ENCODE measurements at places on chromosomes 13 and 19.

GRCh38 chr19:20912973-20913372 lies 10.1 kb upstream of the ZNF85 start:
- DNase-seq: no peak

GRCh38 chr19:8221161-8221560 lies 12.0 kb downstream of the CERS4 start:
- no peak for DNase-seq

DNA sequence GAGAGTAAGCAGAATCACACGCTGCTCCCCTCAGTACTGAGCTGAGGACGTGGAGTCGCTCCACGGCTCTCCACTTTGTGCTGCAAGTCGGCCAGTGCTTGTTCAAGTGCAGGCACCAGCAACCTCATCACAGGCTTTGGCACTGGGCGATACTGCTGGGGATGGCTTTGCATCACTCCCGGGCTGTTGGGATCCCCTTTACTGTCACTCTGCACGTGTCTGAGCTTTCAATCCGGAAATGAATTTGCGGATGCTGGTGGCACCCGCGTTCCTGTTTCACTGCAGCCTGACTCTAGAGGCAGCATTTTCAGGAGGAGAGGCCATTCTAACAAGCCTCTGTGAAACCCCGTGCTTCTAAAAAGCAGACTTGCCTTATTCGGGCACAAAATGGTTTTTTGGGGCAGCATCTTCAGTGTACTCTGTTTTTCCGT lies 19.1 kb downstream of the SMARCA4 start:
- DNase-seq: peak; percentile 57

DNA sequence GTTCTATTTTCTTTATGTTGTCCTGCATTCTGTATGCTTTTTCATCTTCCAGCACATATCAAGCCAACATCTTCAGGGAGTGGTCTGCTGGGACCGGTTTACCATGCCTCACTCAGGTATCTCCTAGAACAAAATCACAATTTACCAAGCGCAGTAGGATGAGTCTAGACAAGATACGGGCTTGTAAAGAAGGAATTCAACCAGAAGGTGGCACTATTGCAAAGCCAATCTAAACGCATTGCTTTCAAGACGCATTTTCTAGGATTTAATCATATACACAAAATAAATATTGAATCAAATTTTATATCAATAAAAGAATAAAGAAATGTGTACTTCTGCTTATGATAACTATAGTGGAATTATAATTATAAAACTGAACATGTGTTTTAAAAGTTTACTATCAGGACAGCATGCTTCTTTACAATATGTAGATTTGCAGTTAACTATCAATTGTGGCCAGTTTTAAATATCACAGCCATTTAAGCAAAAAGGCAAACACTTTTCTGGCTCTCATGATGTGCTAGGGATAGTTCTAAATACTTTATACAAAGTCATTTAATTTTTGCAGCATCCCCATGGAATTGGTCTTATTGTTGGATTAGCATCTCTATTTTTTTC lies 16.1 kb upstream of the TPP2 start:
- no peak for DNase-seq

DNA sequence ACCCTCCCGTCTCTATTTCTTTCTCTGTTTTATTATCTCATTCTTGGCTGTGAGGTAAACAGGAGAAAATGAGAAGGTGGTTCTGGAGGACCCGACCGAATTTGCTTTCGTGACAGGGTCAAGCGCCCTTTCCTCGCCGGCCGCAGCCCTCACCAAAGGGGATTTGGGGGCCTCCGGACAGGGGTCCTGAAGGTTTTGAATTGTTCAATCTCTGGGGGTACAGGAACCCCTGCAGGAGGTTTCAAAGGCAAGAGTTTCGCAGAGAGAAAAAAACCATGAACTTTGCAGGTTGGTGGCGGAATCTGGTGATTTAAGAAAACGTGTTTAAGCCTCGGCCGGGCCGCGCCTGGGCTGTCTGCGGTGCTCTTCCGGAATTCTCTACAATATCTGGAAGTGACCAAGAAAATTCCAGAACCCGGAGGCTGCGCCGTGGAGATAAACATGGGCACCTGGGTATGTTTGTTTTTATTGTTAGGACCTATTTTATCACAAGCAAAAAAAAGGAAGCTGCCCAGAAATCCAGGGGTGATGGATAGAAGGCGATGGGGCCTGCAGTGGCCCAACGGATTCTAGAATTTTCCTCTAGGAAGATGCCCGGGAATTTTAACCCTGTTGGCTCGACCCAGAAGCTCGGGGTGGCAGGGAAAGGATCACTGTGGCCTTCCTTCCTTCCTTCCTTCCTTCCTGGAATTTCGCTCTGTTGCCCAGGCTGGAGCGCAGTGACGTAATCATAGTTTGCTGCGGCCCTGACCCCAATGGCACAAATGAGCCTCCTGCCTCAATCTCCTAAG lies 14.2 kb upstream of the PTBP1 start:
- DNase-seq: no peak

DNA sequence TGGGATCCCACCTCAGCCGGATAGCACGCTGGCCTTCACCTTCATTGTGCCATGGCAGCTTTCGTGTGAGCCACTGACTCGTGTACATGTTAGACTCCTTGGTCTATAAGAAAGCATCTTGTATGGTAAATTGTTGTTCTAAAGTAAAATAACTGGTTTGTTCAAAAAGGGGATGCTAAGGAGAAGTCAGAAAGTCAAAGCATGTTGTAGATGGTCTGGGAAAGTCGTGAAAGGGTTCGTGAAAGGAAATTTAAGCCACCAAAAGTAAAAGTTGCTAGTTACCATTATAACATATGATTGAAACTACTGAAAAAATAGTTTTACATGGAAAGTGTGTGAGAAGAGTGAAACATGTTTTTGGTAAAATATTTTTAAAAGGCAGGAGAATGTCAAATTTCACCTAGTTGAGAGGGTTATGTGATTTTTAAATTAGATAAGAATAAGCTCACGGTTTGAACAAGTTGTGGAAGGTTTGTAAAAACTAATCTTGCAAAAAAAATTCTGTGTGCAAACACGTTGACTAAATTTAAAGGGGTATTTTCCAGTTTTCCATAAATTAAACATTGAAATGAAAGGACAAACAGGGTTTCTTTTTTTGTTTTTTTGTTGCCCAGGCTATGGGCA lies 23.4 kb downstream of the DPRX start:
- no peak for DNase-seq

GRCh38 chr13:23966691-23967615 lies 69.7 kb upstream of the C1QTNF9B start:
- no peak for DNase-seq

- no peak for DNase-seq
These were observed 18.8 kb upstream of the GTF2F2 start for GRCh38 chr13:45101327-45102018.

GRCh38 chr13:78085434-78086225 lies 167.0 kb upstream of the EDNRB start:
- DNase-seq: no peak

DNA sequence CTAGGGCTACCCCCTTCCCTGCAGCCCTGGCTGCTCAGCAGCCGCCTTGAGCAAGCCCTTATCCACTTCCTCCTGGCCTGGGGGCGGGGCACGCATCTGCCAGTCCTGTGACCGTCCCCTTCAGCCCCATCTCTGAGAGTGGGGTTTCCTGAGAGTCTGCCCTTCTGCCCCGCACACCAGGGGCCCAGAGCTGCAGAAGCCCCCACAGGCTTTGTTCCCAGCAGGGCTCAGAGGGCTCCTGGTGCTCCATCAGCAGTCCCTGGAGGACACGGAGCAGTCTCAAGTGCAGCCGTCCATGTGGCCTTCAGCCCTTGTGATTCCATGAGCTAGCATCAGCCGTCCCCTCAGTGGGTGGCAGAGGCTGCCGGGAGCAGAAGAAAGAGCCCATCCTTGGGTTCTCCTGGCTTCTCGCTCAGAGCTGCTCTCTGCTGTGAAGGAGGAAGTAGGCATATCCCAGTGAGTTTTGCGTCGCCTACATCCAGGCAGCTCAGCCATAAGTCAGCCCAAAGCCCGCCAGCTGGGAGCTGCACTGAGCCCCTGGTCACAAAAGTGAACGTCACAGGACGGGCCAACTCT lies 16.3 kb downstream of the MYO9B start:
- peak; percentile 60 for DNase-seq

DNA sequence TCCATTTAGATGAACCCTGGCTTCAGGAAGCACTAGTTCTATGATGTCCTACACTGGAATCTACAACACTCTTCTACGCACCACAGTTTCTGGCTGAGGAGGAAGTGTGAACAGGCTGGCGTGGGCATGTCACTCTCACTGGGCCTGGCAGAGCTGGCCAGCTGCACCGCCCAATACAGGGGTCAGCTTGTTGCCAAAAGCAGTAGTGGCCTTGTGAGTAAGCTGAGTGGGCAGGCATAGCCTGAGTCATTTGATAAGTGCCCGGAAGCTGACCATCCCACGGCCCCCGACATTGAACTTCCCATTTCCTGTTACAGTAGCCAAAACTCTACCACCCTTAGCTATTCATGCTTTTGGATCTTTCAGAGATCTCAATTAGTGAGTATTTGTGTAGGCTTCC lies 240.9 kb upstream of the SERP2 start:
- DNase-seq: peak; percentile 92

DNA sequence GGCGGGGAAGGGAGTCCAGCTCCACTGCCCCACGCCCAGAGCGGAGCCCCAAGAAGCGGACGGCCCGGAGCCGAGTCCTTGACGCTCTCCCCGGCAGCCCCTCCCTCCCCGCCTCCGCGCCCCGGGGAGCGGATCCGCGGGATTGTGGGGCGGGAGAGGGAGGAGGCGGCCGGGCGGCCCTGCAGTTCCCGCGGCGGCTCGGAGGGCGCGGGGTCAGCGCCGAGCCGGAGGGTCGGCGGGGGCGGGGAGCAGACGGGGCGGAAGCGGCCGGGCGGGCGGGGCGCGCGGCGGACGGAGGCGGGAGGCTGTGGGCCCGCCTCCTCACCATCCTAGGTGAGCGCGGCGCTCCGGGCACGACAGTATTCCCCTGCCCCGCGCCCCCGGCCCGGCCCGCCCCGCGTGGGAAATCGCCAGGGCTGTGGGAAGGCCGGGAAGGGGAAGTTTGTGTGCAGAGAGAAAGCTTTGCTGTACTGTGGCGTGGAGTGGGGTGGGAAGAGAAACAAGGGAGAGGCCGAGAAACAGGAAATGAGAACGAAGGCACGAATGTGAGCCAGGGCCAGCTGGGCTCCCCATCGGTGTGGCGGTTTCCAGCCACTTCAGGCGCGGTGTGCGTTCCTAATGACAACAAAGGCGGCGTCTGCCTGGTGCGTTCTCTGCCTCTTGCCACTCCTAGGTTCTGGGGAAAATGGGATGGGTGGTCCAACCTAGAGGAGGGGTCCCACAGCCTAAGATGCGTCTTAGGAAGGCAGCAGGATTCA lies 1.3 kb upstream of the KLF12 start:
- peak; percentile 53 for DNase-seq

DNA sequence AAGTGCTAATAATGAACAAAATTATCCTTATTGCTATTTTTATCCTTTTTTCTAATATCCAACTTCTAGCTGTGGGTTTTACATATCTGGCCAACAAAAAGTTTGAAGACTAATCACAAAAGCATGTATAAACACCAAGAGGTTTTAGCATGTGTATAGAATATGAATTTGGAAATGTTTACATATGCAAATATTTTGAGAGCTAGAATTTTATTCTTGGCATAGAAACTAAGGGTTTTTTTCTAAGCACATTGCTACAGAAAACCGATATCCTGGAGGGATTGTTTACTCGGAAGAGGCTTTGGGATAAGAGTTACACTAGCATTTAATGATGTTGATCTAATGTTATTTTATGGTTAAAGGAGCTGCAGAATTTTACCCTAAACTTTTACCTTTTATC lies 392.1 kb downstream of the EFNB2 start:
- no peak for DNase-seq

GRCh38 chr19:38162632-38163031 lies 61.4 kb downstream of the DPF1 start:
- DNase-seq: no peak

GRCh38 chr19:53876651-53877224 lies 5.3 kb upstream of the PRKCG start:
- no peak for DNase-seq

DNA sequence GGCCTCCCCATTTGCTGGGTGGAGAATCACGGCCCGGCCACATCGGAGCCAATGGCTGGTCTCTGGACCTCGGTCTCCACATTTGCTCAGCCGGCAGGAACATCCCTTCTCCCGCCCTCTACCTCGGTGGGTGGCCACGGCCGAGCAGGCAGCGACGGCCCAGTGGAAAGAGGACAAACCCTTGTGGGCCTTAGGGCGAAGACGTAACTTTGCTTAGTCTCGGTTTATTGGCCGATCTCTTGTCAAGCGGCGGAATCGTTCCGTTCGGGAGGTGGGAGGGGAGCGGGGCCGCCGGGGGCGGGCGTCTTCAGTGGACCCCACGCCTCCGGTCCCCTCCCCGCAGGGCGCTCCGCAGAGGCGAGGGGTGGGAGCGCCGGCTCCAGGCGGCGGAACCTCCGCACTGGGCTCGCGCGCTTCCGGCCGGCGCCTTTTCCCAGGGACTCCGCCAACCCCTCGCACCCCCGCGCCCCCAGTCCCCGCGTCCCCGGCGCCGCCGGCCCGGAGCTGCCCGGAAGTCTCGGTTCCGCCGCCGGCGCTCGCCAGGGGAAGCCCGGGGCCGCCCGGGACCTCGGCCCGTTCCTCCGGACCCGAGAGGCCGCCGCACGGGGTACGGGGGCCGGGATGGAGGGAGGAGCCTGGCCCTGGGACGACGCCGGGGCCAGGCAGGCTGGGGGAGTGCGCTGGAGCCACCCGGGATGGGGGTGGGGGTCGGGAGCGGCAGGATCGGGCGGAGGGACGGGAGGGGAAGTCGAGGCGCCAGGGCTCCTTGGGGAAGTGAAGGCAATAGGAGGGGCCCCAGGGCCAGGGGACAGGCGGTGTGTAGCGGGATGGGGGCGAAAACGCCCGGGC lies at the start of gene ZNF580:
TSS of gene ZNF580 (plus strand) at position 426 of the 849 bp plus-strand sequence. CDS start 1,507 bp downstream, outside the sequence.
- DNase-seq: peak; percentile 81

GRCh38 chr13:24683351-24683750 lies 3.1 kb downstream of the ATP12A start:
- DNase-seq: no peak

DNA sequence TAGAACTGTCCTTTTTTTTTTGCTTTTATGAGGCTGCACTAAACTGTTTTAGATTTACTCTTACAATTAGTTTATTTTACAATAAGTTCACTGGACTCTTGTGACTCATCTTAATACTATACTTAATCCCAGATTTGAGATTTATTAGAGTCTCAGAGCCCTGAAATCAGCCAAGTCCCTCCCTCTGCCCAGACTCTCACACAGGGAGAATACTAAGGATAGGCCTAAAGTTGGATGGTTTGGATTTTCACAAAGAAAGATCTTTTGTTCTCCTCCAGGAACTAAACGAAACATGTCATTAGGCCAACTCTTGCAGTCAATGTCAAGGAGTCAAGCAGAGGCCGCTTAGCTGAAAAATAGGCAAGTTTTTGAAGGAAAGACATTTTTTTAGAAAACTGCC lies 42.7 kb upstream of the MIR17HG start:
- no peak for DNase-seq
